ENCODE measurements at places on chromosomes 2 and 18.
A peak's percentile ranks its signal among the peaks of the same experiment; 100 is the strongest.

DNA sequence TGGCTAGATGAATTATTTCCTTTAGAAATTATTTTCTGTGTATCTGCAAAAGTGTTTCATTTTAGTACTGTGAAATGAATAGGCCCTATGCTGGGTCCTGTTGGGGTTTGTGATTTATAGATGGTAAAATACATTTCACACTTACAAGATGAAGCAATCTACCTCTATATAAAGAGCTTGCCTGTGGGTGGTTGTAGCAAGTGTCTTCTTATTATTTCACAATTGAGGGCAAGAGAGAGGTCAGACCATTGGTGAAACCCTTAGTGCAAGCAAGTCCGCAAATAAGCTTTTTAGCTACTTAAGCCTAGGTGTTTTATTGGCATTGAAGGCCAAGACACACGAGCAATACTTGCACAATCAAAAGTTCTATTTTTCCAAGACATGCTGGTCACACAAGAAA, 153.1 kb downstream of the FMNL2 start:
- DNase-seq = no peak

GRCh38 chr2:38156436-38156835, 80.5 kb upstream of the CYP1B1 start:
- DNase-seq = no peak

DNA sequence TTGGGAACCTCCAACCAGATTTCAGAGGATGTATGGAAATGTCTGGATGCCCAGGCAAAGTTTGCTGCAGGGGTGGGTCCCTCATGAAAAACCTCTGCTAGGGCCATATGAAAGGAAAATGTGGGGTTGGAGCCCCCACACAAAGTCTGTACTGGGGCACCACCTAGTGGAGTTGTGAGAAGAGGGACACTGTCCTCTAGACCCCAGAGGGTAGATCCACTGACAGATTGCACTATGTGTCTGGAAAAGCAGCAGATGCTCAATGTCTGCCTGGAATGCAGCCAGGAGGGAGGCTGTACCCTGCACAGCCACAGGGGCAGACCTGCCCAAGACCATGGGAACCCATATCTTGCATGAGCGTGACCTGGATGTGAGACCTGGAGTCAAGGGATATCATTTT, 573.7 kb upstream of the NXPH2 start:
- peak; percentile 34 for DNase-seq

DNA sequence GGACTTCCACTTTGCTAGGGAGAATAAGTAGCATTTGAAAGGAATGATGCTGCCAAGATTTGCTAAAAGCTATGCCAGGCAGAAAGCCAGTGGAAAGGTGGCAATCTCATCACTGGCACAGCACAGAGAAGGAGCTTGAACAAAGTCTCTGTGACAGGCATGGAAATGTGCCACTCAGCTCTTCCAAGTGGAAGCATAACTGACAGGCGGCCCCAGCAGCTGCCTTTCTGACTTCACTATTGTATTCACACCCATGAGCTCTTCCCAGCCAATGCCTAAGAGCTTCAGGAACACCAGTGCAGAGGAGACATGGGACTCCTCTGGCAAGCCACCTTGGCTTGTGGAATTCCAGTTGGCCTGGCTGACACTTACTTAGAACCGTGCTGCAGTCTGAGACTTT, 134.6 kb upstream of the REG3G start:
- DNase-seq = no peak

DNA sequence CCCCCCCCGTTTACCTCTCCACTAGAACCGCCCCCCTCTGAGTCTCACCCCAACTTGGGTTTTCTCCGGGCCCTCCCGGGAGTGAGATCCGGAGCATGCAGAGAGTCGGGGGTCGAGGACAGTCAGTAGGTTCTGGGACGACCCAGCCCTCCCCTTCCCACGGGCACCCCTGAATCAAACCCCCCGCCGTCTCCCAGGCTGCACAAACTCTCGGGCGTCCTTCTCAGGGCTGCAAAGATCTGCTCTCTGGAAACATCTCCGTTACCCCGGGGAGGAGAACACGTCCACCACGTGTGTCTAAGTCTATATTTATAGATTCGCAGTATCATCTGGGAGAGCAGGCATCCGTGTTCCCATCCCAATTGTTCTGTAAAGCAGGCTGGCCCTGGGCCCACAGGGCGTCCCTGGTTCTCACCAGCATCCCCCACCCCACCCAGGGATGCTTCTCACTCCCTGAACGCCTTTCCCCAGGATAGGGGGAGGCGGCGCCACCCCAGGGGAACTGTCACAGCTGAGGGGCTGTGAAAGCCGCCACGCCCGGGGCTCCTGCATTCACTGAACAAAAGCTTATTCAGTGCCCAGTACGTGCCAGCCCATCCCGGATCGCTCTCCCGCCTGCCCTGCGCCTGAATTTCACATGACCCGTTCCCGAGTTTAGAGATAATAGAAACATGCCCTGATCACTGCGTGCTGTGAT, 765 bp upstream of the DIPK1C start:
- DNase-seq = no peak

GRCh38 chr2:56132138-56132537, 51.7 kb upstream of the CCDC85A start:
- DNase-seq = peak; percentile 65

GRCh38 chr2:70852824-70853223, 17.2 kb upstream of the CD207 start:
- DNase-seq = no peak

- peak; percentile 24 for DNase-seq
Observed at GRCh38 chr2:235049719-235050118, 97.9 kb downstream of the SH3BP4 start.

DNA sequence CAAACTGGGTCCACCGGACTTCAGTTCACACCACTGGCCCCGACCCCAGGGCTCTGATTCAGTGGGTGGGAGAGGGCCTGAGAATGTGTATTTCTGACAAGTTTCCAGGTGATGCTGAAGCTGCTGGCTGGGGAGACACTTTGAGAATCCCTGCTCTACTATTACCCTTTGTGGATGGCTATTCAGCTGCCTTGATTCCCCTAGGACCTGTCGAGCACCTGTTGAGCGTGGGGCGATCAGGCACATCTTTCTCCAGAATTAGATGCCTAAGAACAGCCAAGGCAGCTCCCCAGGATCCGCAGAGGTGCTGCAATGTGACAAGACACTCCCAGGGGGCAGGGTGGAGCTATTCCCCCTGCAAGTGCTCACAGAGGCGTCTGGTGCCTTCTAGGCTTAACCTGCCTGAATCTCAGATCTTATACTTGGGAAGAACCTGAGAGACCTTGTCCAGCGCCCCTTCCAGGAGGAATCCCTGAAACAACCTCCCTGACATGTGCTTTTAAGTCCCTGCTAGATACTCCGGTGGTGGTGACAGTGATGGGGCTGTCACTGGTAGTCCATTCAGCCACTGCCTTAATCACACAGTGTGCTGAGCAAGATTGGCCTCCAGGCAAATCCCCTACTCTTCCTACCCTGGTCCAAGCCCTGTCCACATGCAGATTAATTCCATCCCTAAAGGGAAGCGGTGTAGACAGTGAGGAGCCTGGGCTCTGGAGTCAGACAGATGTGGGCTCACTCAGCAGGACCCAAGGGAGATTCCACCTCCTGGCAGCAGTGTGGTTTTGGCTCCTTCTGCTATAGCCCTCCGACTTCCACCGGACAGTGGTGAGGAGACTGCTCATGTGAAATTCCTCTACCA, 43.4 kb upstream of the OTOF start:
- DNase-seq = peak; percentile 26

DNA sequence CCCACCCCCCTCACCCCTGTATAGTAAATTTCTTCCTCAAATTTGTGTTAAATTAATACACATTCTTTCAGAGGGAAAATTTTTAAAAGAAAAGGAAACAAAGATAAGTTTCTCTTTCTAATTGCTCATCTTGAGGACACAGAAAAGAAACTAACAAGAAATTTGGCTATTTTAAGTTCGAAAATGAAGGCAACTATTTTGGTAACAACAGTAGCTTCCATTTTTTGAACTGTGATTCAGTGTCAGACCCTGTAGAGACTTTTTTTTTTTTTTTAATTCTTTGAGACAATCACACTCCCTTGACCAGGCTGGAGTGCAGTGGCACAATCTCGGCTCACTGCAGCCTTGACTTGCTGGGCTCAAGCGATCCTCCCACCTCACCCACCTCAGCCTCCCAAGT, 194.9 kb downstream of the SS18 start:
- DNase-seq = no peak

DNA sequence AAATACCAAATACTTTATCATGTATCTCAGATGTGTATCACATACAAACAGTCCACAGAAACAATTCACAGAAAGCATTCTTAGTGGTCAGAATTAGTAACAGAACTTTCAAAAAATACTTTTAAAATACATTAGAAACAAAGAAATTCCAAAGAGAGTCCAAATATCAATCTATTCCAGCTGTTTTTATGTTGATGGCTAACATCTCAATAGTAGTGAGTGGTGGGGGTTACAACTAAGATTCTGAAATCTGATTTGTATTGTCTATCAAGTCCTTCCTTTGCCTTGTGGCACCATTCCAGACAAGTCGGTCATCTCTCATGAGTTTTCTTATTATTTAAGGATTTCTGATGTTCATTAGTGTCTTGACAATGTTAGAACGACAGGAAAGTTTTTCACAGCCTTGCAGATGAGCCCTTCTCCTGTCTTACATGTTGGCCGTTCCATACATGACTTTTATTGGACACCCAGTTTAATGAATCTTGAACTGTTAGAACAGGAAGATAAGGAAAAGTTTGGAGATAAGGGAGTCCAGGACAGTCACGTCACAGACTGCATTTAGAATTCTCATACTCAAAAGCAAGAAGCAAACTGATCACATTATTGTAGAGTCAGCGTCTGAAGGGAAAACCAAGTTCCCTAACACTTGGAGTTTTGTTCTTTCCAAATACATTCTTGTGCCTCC, 410.3 kb downstream of the PID1 start:
- no peak for DNase-seq

DNA sequence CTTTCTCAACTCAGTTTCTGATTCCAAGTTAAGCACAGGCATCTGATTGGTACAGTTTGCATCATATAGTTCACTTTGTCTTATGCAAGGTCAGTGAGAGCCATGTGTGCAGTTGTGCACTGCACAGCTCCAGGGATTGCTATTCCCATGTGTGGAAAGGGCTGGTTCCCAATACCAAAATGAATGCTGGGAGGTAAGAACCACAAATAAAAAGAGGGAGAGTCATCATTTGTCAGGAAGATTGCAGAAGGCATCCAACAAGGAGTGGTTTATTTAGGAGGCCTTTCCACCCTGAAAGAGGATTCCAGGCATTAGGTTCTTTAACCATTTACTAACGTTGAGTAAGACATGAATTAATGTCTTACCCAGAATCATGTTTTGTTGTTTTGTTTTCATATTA, 141.2 kb upstream of the ST6GAL2 start:
- DNase-seq = no peak

DNA sequence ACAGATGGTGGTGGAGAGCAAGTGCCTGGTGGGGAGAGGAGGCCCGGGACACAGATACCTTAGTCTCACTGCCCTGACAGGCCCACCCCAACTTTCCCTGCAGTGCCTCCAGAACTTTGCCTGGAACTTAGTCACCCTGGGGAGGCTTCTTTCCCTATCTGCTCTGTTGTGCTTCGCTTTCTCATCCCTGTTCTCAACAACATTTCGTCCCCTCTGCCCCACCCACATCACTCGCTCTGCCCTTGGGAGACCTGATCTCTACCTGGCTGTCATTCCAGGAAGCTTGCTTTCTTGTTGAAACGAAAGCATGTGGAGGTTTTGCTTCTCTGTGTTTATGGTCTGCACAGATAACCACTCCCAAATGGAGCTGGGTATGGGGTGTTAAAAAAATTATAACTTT, 93.8 kb downstream of the PRKCE start:
- no peak for DNase-seq

- peak; percentile 1 for DNase-seq
Observed at GRCh38 chr18:75635096-75635495, 207.6 kb upstream of the SMIM21 start.

DNA sequence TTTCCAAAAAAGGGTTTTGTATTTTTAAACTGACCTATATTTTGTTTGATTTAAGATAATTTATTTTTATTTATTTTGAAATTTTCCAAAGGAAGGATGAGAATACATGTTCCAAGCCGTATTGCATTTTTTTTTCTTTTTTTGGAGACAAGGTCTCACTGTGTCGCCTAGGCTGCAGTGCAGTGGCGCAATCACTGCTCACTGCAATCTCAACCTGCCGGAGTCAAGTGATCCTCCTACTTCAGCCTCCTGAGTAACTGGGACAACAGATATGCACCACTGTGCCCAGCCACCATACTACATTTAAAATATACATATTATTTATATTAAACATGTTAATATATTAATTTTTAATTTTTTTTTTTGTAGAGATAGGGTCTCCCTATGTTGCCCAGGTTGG, 15.0 kb downstream of the GEN1 start:
- DNase-seq = no peak

DNA sequence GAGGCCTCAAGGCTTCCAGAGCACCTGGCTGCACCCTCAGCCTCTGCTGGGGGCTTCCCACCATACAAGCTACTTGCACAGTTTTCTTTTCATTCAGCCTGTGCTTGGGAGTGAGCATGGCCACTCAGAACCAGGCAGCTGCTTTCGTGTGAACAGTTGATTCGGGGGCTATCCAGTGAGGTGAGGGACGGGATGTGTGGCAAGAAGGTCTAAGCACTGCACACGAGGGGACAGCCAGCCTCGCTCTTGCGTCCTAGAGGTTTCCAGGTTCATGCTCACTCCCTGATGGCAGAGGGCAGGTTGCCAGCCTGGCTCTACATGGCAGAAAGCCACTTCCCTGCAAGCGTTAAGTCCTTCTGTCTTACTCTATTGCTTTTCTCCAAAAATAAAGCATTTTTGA, 146.2 kb downstream of the MBP start:
- no peak for DNase-seq

- DNase-seq = no peak
Observed at GRCh38 chr2:70089983-70090525, 2.8 kb downstream of the PCBP1 start.

- no peak for DNase-seq
Observed at GRCh38 chr2:96402591-96402990, 67.0 kb downstream of the NCAPH start.

- no peak for DNase-seq
Observed at GRCh38 chr2:101524806-101525430, 50.0 kb upstream of the RFX8 start.

GRCh38 chr2:174243812-174244211, 4.5 kb downstream of the OLA1 start:
- DNase-seq = no peak

GRCh38 chr2:80706541-80706940, 402.0 kb upstream of the LRRTM1 start:
- DNase-seq = no peak

GRCh38 chr2:6971502-6971901, 54.3 kb downstream of the RNF144A start:
- no peak for DNase-seq

- DNase-seq = no peak
Observed at GRCh38 chr2:8026381-8026780, 655.5 kb upstream of the ID2 start.

DNA sequence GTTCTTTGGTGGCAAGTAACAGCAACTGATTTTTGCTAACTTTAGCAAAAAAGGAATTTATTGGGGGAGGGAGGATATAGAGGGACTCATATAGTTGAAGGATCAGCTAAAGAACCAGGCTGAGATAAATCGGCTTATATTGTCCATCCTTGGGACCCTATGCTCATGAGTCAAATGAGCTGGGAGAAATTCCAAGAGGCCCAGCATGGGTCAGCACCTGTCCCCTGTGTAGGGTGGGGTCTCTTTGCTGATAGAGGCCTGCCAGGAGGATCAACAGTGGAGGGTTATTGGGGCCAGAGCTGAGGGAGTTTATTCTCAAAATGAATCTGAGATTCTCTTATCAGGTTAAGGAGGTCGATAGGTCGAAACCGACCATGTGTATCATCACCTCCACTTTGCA, 97.2 kb downstream of the VAPA start:
- no peak for DNase-seq

GRCh38 chr18:55235094-55235461, 275.8 kb upstream of the CCDC68 start:
- DNase-seq = no peak

GRCh38 chr2:157523270-157524247, 79.7 kb upstream of the CYTIP start:
- no peak for DNase-seq

All from SJCRH30 (cell line).